CD4-positive, alpha-beta T cell treated with Interleukin-6 at 100 ng/mL for 8 hours (primary cell): ENCODE measurements at places on chromosomes 7 and 10.

DNA sequence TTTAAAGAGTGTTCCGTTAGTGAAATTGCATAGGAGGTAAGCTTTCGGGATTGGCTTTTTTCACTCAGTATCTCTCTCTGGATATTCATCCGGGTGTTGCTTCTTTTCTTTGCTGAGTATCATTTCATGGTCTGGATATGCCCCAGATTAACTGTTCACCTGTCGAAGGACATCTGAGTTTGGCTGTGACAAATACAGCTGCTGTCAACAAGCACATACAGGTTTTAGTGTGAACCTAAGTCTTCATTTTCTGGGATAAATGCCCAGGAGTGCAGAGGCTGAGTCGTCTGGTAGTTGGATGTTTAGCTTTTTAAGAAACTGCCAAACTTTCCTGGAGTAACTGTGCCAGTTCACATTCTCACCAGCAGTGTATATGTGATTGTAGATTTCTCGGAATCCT is 5.6 kb downstream of the DOCK1 start:
- no peak for DNase-seq

GRCh38 chr10:12703813-12704212 is 297.7 kb downstream of the CCDC3 start:
- no peak for DNase-seq

DNA sequence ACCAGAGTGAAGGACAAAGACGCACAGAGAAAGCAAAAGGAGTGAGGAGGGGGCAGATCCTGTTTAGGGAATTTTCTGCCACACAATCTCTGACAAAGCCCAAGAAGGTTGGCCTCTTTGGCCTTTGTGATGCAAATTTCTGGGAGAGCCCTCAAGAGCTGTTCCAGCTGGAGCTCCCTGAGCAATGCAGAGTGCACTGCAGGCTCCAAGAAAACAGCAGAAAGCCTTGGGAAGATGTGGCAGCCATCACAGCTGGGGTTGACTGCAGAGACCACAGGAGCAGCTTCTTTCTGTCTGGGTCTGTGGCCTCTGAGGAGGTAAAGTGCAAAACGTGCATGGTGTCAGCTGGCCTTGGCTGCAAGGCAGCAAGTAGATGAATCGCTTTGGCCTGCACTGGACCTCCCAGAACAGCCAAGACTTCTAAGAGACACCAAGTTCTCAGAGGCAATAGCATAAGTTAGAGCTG is 200.2 kb downstream of the ELMO1 start:
- no peak for DNase-seq

DNA sequence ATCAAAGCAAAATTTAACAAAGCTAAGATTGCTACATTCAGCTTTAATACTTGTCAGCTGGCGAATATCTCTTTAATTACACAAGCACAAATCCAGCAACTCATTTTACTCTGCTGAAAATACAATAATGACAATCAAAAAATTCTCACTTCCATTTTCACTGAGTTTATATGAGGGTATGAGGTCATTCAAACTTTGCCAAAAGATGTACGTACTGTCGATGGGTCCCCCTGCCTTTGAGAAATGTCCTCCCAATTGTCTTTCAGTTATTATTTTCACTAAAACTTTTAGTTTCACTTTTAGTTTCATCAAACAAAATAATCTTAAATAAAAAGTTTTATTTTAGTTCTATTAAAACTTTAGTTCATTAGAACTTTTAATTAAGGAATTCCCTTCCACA is 159.5 kb upstream of the WDR11 start:
- no peak for DNase-seq

DNA sequence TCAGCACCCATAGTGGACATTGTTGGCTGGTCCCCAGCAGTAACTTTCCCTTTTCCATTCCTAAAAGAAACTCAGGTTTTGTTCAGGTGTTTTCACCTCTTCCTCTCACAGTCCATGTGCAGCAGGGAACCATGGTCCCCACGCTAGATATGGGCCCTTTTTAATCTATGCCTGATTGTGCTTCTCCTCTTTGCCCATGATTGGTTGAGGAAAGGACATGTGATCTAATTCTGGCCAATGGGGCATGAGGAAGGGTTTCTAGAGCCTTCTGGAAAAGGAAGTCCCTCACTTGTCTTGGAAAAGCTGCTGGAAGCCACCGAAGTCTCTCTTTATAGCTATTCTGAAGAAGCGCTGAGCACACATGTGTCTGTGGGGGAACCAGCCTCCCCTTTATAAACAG is 330.7 kb downstream of the ACTR3B start:
- DNase-seq = no peak

DNA sequence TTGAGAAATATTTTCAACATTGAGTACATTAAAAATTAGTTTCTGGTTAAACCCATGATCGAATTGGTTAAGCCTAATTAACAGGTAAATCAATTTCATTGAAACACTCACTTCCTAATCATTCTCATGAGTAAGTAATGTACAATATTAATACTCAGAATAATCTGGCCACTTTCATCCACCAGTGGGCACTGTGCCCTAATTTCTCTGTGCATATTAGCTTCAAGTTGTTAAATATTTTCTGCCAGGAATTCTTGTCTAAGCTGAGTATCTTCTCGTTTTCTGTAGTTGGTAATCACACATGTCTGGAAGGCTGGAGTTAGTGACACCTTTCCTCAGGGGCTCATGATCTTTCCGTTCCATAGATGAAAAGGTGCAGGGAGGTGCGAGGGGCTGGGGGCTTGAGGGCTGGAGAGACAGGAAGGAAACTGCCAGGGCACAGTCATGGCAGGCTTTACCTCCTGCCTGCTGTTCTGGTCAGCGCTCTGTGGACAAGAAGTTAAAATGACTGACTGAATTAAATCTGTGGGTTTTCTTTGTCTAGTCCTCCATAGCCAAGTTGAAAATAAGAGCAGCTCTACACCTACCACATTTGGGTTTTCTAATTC is 71.9 kb downstream of the WIPF3 start:
- peak; percentile 8 for DNase-seq

DNA sequence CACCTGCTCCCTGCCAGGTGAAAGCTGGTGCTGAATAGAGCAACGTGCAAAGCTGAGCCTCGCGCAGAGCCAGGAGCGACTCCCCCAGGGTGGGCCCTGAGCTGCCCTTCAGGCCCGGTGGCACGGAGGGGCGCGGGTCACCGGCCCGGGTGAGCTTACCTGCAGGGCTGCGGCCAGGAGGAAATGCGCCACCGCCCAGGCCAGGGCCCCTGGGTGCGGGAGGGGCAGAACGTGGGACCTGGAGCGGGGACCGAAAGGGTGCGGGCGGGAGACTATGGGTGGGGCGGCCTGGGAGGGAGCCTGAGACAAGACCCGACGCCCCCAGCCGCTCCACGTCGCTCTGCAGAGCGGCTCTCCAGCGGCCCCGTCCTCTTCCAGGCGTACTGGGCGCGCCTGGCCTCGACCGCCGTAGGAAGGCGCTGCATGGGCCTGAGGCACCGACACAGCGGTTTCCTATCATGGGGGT is 122.1 kb downstream of the BTAF1 start:
- no peak for DNase-seq

GRCh38 chr10:23403278-23403677 is 35.6 kb upstream of the OTUD1 start:
- DNase-seq = no peak

GRCh38 chr10:120483006-120483405 is 26.0 kb downstream of the PLPP4 start:
- no peak for DNase-seq

DNA sequence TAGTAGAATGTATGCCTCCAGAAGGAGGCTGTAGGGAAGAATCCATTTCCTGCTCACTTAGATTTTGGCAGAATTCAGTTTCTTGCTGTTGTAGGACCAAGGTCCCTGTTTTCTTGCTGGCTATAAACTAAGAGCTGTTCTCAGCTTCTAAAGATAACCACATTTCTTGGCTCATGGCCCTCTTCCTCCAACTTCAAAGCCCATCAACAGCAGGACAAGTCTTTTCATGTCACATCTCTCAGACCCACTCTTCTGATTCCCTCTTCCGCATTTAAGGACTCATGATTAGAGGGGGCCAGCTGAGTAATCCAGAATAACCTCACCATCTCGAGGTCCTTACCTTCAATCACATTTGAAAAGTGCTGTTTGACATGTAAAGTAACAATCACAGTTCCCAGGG is 8.2 kb upstream of the LSM8 start:
- no peak for DNase-seq

DNA sequence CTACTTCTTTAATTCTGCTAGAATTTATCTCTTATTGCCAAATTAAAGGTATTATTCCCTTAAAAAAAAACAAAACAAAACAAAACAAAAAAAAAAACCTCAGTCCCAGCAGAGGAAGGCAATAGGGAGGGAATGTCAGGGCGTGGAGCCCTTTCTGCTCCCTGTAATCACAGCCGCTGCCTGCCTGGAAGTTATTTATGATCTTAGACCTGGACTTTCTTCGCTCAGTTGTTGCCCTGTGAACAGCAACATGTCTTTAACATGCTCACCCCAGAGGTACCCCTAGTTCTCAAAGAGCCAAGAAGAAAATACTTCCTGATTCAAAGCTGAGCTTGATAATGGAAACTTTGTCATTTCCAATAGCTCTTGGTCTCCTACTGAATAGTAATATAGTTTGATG is 7.7 kb downstream of the FAM180A start:
- no peak for DNase-seq

DNA sequence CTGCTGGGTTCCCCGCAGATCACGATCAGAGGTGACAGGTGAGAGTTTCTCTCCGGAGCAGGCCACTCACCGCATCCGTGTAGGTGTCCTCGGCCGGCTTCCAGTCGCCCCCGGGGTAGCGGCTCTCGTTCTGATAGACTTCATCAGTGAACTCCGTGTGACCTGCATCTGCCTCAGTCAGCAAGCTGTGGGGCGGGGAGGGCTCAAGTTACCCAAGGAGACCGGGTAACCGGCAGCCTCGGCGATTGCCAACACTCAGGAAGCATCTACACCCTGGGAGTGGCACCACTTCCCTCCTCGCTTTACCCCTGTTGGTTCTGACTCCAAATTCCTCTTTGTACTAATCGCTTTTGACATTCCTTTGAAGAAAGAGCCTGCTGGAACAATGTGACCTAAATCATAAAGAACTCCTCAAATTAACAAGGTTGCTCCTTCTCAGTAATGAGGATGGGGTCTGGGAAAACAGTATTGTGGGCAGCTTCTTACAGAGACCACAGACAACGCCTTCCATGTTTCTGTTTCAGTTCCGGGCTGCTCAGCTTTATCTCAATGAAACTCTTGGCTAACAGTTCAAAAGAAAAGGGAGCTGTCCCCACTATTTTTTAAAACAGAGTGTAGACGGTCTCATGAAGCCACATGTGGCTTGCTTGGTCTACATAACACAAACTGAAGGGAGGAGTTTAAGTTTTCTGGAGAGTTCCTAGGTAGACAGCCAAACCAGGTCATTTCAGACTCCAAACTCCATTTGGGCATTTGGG is 118.1 kb downstream of the MYOF start:
- no peak for DNase-seq

DNA sequence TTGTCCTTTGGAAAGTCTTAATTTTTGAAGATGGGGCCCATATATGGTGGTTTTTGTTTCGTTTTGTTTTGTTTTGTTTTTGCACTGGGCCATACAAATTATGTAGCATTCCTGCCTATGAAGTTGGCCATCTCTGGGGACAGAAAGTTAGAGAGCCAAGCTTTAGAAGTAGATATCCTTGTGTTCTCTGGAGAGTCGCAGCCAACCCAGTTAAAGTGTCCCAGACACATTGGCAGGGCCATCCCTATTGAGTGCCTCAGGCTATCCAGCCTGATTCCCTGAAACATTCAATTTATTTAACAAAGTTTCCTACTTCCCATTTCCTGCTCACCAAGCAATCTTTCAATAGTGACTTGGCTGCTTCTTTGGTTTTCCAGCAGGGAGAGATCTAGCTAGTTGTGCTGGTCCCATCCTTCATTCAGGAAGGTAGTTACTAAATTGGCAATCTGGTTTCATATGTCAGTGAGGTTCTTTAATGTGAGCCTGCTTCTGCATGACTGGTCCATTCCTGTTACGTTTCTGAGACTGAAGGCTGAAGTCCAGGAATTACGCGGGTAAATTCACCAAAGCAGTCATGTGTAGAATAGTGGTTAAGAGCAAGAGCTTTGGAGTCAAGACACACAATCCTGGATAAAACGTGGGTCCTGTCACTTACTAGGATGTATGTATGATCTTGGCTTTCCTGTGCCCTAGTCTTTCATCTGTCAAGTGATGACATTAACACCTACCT is 49.3 kb upstream of the HBP1 start:
- DNase-seq = no peak

GRCh38 chr10:12741360-12741804 is 260.1 kb downstream of the CCDC3 start:
- no peak for DNase-seq

GRCh38 chr10:75959209-75959608 is 527.8 kb downstream of the LRMDA start:
- DNase-seq = no peak

DNA sequence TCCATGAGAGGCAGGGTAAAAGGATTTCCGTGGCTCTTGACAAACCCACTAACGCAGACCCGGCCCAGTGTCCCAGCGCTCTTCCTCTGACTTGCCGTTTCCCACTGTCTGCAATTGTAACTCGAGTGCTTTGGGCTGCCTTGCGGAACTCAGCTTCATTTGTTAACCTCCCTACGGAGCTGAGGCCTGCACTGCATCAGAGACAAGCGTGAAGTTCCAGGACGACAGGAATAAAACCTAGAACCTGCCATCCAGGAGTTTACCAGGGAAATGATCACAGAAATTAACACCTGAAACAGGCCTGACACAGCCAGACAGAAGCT is 76.2 kb downstream of the SFMBT2 start:
- no peak for DNase-seq

GRCh38 chr10:14062528-14063260 is 268.0 kb downstream of the FRMD4A start:
- no peak for DNase-seq

GRCh38 chr10:1440897-1441296 is 296.4 kb downstream of the ADARB2 start:
- DNase-seq = no peak
